ENCODE measurements at places on chromosomes 3 and 15. TPM values are rescaled to one million over a fixed set of nuclear protein-coding genes. Genes with fewer than 3 reads are reported as not detected.

GOLGA8S gene
- 0.81 TPM for total RNA-seq

- no peaks in the 10 kb centered on the region for H3K27me3 ChIP-seq
- H3K4me3 ChIP-seq: no peak overlapping the region
- H3K36me3 ChIP-seq: no peaks in the 10 kb centered on the region
- no peak for DNase-seq
- peaks cover 2% of the 10 kb centered on the region for H3K4me1 ChIP-seq
- H3K27ac ChIP-seq: no peak overlapping the region
These were observed 440.2 kb downstream of the LPP start for GRCh38 chr3:188594139-188594538.

DNA sequence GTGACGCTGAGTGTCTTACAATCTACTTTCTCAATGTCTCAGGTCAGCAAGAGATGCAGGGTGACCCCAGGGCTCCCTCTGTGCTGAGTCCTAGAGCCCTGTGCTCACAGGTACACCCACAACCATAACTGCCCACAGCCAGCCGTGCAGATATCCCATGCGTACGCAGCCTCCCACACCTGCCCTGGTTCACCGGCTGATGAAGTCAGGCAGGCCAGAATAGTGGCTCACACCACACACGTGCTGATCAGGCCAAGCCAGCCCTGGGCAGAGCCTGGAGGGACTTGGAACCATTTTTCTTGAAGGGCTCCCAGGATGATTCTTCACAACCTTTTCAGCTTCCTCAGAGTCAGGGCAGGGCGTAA is 63.6 kb upstream of the RPL32 start:
- H3K4me1 ChIP-seq: no peaks in the 10 kb centered on the region
- no peak overlapping the region for H3K27ac ChIP-seq
- peaks cover 13% of the 10 kb centered on the region for H3K36me3 ChIP-seq
- H3K27me3 ChIP-seq: no peaks in the 10 kb centered on the region
- H3K4me3 ChIP-seq: no peak overlapping the region
- no peak for DNase-seq

DNA sequence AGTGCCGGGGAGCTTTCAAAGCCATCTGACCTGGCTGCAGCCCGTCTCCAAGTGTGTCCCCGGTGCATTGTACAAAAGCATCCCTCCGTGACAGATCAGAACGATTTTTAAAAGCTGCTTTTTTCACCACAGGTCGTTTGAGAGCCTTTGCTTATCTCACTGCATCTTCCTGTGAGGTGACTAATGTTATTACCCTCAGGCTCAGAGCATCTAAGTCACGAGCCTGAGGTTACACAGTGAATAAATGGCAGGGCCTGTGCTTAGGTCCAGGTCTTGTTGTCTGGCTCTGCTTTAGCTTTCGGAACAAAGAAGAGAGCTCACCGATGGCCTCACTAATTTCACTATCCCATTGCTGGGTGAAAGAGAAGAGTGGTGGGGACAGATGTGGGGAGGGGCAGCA is 83.3 kb downstream of the SEC22A start:
- peaks cover 7% of the 10 kb centered on the region for H3K36me3 ChIP-seq
- H3K4me3 ChIP-seq: no peak overlapping the region
- H3K27me3 ChIP-seq: no peaks in the 10 kb centered on the region
- no peak for DNase-seq
- H3K4me1 ChIP-seq: no peaks in the 10 kb centered on the region
- no peak overlapping the region for H3K27ac ChIP-seq

- peaks cover 2% of the 10 kb centered on the region for H3K27me3 ChIP-seq
- H3K27ac ChIP-seq: no peak overlapping the region
- no peak for DNase-seq
- no peaks in the 10 kb centered on the region for H3K4me1 ChIP-seq
These were observed 136.9 kb downstream of the FRMD5 start for GRCh38 chr15:44058126-44058525.

GRCh38 chr3:18425641-18426257 is 610 bp upstream of the SATB1 start:
- peak overlapping the region; percentile 85 for H3K4me3 ChIP-seq
- peaks cover 23% of the 10 kb centered on the region for H3K4me1 ChIP-seq
- no peaks in the 10 kb centered on the region for H3K27me3 ChIP-seq
- peak overlapping the region; percentile 98 for H3K27ac ChIP-seq

Measured in progenitor cell of endocrine pancreas (in vitro differentiated cells).